Activated T-cell treated with anti-CD3 and anti-CD28 coated beads, Interleukin-2, amount 50 U/mL, for 4 hours (primary cell): ENCODE measurements at places on chromosomes 4 and X. TPM values are rescaled to one million over a fixed set of nuclear protein-coding genes. Genes with fewer than 3 reads are reported as not detected.

Gene C1QTNF7
- total RNA-seq = not detected

Gene ATP8A1
- 8.1 TPM for total RNA-seq

Gene GABRG1
- total RNA-seq = not detected

Gene BMP3
- not detected for total RNA-seq

Gene TCEAL3
- 2.5 TPM for total RNA-seq

Gene STK26
- 51.9 TPM for total RNA-seq

Gene UCHL1
- total RNA-seq = 4.7 TPM

Gene MAOB
- total RNA-seq = 0.13 TPM

Gene TRAM1L1
- not detected for total RNA-seq

Gene ZNF674
- 0.53 TPM for total RNA-seq

Gene SCARB2
- total RNA-seq = 4.6 TPM

Gene CLDN34
- not detected for total RNA-seq

Gene IBSP
- not detected for total RNA-seq

Gene CLOCK
- 14.0 TPM for total RNA-seq

Gene PYURF
- total RNA-seq = 72.9 TPM

Gene FAM9B
- not detected for total RNA-seq

Gene NUDT11
- 3.9 TPM for total RNA-seq

Gene NRK
- 0.03 TPM for total RNA-seq

Gene CENPVL1
- not detected for total RNA-seq

Gene MAGEB2
- not detected for total RNA-seq

Gene ADAMTS3
- 0.11 TPM for total RNA-seq

Gene PCSK1N
- total RNA-seq = 2.8 TPM

Gene CCDC149
- total RNA-seq = not detected

Gene ARMCX4
- 4.6 TPM for total RNA-seq

Gene TEX13A
- not detected for total RNA-seq

Gene WDR17
- 1.7 TPM for total RNA-seq

Gene RIPPLY1
- not detected for total RNA-seq

Gene TRMT10A
- 6.5 TPM for total RNA-seq

Gene ASB5
- total RNA-seq = not detected

Gene SMPX
- not detected for total RNA-seq

Gene XAGE1B
- total RNA-seq = not detected

Gene CD38
- total RNA-seq = 19.3 TPM

Gene PCDH19
- total RNA-seq = not detected

Gene STARD8
- 0.18 TPM for total RNA-seq

Gene SERTM2
- total RNA-seq = not detected

Gene SLC9A7
- 16.0 TPM for total RNA-seq

Gene FGFR3
- total RNA-seq = 0.29 TPM

Gene AMTN
- not detected for total RNA-seq
